Activated CD4-positive, alpha-beta T cell treated with anti-CD3 and anti-CD28 coated beads, Interleukin-2, Interleukin-6, amounts not matched to agents 100 ng/mL and 50 ng/mL, durations not matched to agents 16 hours and 8 hours (primary cell): ENCODE measurements at places on chromosomes 1 and 21.

- no peak for DNase-seq
These were observed 15.3 kb downstream of the MAGI3 start for GRCh38 chr1:113405573-113405972.

DNA sequence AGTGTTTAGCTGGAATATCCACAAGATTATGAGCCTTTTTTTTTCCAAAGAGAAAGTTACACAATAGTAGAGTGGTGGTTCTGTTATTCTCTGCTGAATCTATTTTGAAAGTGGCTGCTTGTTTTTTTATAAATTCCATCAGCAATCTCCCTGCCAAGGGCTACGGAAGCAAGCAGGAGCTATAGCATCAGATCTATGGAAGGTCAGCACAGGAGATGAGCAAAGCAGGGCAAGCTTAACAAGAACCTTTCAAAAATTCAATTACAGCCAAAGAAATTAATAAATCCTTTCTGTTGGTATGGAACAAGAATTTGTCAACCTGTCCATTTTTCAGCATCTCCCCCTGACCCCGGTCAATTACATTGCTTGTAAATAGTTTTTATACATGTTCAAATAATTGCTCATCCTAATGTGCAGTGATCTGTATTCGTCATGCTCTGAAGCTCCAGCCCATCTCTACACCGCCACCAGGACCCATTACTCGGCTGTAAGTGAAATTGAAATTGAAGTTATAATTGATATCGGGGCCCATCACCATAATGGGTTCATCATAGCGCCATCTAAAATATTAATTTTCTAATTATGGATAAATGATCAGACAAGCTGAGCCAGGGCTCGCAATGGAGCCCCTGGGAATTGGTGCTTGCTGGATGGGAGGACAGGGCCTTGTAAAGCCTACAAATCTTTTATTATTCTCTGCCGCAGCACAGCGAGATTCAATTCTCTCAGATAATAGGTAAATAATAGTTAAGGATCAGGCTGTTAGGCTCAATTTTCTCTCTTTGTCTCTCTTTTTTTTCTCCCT is 215.1 kb downstream of the ATG4C start:
- no peak for DNase-seq

DNA sequence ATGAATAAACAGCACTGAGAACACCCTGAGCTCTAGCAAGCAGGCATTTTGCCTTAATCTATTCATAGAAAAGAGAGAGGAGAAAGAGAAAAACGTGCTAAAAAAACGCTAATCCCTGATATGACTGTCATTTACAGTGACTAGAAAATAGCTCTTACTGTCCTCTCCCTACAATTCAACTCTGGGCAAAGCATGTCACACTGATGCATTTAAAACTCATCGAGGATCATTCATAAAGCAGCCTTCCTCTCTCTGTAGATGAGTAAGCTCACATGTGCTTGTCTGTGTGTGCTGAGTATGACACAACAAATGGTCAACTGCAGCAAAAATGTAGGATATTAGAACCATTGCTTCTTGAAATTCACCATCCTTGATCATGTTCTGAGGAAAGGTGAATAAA is 109.0 kb downstream of the SGIP1 start:
- DNase-seq = no peak

GRCh38 chr1:26538480-26539412 is 9.2 kb downstream of the RPS6KA1 start:
- peak; percentile 78 for DNase-seq

- DNase-seq = no peak
These were observed 22.4 kb upstream of the TMEM125 start for GRCh38 chr1:43247256-43247921.

GRCh38 chr1:66436378-66437135 is 97.4 kb upstream of the SGIP1 start:
- peak; percentile 87 for DNase-seq

DNA sequence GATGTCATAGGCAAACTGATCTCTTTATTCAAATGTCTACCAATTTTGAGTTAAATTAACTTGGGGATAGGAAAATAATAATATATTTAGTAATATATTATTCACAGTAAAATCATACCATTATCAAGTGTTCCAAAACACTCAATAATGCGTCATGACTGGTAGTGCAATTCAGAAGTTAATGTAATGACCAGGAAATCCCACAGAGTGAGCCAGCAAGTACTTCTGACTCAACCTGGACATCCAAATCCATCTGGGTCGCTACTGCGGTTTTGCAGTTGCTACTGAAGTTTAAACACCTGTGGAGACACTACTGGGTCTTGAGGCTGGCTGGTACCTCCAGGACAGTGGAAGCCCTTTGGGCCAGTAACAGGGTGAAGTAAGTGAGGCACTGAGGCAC is 44.8 kb downstream of the DPYD start:
- no peak for DNase-seq

DNA sequence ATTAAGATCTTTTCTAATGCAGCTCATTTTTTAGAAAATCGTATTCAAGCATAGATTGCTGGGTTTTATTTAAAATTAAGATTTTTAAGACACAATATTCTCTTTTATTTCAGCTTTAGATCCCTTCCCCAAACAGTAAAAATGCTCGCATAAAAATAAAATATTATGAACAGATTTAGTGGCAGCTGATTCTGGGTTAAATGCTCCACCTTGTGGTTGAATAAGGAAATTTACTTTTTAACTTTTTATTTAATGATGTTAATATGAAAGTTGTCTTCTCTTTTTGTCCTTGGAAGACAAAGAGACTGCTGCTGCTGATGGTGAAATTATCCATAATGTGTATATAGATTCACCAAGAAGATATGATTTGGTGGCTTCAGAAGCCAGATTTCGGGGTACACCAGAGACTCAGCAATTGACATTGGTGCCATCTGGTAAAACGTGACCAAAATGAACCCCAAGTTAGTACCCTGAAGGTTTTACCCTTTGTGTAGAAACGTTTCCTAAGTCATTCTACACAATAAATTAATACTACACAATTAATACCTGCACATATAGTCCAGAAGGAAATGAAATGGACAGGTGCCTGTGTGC is 128.0 kb downstream of the ADAMTS1 start:
- DNase-seq = peak; percentile 16

DNA sequence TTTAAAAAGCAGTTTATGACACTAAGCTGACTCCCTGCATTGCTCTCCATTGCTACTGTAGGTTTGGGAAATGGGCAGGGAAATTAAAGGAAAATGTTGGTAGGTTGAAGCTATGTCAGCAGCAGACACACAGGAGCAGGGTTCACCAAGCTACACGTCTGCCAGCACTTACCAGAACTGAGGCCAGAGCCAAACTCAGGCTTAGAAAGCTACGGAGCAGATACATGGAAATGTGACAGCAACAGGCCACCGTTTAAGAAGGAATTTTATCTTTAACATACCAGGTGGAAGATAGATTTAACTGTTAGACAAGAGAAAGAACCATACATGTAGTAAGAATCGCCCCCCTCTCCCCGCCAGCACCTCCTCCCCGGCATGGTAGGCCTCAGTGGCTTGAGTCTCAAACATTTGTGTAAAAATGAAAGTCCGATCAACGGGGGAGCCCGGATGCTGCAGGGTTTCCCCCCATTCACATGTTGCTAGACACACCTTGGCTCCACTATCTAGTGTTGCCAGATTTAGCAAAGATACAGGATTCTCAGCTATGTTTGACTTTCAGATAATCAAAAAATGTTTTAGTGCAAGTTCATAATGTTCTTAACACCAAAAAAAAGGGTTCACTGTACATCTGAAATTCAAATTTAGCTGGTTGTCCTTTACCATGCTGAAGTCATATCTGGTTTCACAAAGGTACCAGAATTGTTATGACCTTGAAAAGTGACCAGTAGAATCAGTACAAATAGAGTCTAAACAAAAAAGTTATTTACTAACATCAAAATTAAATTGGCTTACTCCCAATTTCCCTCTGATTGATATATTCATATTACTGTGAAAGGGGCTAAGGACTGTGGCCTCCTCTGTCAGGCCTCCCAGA is 6.7 kb downstream of the OR2T11 start:
- DNase-seq = no peak

GRCh38 chr1:169999761-170000160 is 74.7 kb downstream of the KIFAP3 start:
- no peak for DNase-seq

- no peak for DNase-seq
These were observed 448.3 kb downstream of the MATN1 start for GRCh38 chr1:30274976-30275621.

DNA sequence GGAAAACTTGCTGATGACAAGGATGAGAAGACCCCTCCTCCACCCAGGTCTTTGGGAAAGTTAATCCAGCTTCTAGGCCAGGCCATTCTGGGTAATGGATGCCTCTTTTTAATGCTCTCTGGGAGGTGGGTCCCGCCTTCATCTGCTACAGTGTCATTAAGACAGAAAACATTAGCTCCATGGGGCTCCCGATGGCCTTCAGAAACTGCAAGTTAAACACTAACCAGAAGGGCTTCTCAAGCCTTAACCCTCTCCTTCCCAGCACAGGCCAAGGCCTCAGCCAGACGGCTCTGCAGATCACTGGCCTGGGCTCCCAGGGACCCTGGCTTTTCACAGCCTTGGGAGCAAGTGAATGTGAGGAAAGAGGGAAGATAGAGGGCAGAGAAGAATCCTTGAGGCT is 364.9 kb downstream of the MATN1 start:
- DNase-seq = no peak

- no peak for DNase-seq
These were observed 142.1 kb upstream of the COL11A1 start for GRCh38 chr1:103250441-103250861.

DNA sequence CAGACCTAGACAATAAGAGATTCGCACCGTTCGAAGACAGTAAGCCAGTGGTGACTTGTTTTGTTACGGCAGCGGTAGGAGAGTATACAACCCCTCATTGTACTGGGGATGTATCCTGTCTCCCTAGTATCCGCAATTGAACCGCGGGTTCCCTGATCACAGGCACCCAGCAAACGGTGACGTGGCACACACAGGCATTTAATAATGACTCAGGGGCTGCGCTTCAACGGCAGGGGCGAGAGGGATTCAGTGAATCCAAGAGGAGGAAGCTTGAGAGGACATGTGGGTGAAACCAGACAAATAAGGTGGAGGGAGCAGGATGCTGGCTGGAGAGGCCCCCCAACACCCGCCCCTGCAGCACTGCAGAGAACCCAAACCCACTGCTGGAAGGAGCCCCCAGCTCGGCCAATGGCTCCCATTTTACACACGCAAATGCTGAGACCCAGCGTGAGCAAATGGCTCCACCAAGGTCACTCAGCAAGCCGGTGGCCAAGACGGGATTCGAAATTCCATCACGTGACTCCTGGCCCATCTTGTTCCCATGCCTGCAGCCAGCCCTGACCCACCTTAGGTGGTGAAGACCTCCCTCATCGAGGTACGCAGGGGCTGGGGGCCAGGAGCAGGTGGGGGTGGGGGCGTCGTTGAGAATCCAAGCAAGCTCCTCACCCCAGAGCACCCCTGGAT is 149.9 kb downstream of the SYF2 start:
- no peak for DNase-seq

- DNase-seq = no peak
These were observed 163.3 kb downstream of the ETS2 start for GRCh38 chr21:38968887-38969543.

DNA sequence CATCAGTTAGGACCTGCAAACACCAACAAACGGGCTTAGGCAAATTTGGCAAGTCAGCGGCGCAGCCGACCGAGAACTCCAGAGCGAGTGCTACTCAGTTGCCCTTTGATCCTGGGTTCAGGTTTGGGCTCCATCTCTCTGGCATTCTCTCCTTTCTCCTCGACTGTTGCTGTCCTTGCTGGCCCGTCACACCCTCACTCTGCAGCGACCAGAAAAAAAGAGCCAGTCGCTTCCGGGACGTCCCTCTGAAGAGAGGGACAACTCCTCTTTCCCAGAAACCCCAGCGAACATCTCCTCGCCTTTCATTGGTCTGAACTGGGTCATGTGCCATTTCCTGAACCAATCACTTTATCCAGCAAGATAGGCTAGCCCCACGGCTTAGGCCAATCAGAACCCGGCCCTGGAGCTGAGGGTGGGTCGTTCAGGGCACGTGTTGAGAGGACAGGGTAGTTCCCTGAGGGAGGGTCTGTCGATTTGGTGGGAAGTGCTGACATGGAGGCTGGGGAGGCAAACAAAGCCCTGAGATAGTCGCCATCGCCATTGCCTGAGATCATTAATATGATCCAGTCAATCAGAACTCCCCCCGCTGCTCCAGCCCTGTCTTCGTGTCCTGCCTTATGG is 113.7 kb downstream of the PTPRU start:
- DNase-seq = no peak

- no peak for DNase-seq
These were observed 337.2 kb downstream of the RPS6KC1 start for GRCh38 chr1:213388199-213388598.

- no peak for DNase-seq
These were observed 8.1 kb upstream of the PMVK start for GRCh38 chr1:154944401-154945159.

GRCh38 chr1:198272492-198272891 is 115.7 kb downstream of the NEK7 start:
- no peak for DNase-seq

- DNase-seq = peak; percentile 78
These were observed 1.2 kb downstream of the AGPAT3 start for GRCh38 chr21:43866260-43866629.

DNA sequence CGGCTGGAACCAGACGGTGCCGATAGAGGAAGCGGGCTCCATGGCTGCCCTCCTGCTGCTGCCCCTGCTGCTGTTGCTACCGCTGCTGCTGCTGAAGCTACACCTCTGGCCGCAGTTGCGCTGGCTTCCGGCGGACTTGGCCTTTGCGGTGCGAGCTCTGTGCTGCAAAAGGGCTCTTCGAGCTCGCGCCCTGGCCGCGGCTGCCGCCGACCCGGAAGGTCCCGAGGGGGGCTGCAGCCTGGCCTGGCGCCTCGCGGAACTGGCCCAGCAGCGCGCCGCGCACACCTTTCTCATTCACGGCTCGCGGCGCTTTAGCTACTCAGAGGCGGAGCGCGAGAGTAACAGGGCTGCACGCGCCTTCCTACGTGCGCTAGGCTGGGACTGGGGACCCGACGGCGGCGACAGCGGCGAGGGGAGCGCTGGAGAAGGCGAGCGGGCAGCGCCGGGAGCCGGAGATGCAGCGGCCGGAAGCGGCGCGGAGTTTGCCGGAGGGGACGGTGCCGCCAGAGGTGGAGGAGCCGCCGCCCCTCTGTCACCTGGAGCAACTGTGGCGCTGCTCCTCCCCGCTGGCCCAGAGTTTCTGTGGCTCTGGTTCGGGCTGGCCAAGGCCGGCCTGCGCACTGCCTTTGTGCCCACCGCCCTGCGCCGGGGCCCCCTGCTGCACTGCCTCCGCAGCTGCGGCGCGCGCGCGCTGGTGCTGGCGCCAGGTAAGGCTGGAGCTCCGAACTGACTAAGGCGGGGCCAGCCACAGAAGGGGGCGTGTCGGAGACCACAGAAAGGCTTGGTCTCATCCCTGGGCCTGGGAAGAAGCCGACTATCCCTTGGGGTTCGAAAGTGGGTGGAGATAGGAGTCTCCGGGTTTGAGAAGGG is 486 bp downstream of the SLC27A3 start:
- peak; percentile 65 for DNase-seq

- peak; percentile 2 for DNase-seq
These were observed at the start of gene FMN2 for GRCh38 chr1:240091614-240092300. FMN2 (plus strand) TSS chr1:240091883; CDS start chr1:240092110, 227 bp downstream.

- DNase-seq = no peak
These were observed 6.3 kb downstream of the IKBKE start for GRCh38 chr1:206476591-206476990.
